ENCODE measurements at places on chromosomes 3 and 15.

DNA sequence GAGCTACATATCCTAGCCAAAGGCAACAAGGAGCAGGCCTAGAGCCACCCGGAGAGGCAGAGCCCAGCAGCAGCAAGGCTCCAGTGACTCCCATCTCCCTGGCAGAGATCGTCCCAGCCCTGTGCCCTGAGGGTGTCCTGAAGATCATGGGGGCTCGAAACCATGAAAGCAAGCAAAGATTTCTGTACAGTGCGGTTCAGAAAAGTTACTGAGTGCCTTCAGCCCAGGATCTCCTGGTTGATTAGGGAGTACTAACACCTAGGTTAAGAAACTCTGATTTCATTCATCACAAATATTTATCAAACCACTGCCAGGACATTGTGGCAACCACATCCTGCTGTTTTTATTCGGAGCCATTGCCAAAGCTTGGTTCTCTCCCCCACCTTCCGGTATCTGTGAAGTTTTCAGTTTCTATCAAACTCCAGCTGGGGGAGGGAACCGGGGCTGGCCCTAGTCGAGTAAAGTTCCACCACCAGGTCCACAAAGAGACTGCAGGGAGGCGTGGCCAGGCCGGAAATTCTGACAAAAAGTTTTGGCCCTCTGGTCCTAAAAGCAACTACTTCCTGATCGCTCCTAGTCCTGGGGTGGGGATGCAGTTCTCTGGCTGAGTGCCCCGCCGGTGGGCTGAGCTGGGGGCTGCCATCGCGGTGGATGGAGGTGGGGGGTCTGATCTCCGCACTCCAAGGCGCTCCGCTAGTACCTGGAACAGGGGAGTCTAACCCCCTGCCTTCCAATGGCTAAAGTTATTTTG, 1.2 kb downstream of the RAB43 start:
- DNase-seq = peak; percentile 89

DNA sequence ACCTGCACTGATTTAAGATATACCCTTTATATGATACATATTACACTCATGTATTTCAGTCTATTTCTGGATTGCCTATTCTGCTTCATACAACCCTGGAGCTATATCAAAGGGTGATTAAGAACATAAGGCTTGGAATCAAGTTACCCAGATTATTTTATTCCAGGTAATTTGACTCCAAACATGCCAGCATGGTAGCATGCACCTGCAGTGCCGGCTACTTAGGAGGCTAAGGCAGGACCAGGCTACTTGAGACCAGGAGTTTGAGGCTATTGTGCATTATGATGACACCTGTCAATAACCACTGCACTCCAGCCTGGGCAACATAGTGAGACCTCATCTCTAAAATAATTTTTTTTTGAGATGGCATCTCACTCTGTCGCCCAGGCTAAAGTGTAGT, 50.4 kb upstream of the NEO1 start:
- DNase-seq = no peak

GRCh38 chr3:99961756-99962515, 144.3 kb downstream of the CMSS1 start:
- no peak for DNase-seq

DNA sequence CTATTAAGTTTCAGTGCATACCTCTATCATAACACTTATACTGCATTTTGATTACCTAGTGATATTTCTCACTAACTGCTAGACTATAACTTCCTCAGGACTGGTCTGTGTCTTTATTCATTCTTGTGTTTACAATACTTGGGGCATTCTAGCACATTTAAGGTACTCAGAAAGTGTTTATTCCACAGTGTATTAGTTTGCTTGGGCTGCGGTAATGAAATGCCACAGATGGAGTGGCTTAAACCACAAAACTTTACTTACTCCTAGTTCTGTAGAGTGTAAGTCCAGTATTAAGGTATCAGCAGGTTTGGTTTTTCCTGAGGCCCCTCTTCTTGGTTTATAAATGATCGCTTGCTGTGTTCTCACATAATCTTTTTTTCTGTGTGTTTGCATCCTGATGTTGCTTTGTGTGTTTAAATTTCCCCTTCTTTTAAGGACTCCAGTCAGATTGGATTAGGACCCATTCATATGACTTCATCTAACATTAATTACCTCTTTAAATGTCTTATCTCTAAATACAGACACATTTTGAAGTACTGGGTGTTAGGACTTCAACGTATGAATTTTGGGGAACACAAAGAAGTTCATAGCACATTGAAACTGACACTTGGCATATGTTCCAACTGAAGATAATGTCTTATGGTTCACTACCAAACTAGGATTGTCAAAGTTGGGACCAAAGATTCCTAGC, 23.9 kb downstream of the RNF111 start:
- no peak for DNase-seq

- DNase-seq = no peak
Measured at GRCh38 chr15:78329625-78330024, 10.5 kb upstream of the CRABP1 start.

DNA sequence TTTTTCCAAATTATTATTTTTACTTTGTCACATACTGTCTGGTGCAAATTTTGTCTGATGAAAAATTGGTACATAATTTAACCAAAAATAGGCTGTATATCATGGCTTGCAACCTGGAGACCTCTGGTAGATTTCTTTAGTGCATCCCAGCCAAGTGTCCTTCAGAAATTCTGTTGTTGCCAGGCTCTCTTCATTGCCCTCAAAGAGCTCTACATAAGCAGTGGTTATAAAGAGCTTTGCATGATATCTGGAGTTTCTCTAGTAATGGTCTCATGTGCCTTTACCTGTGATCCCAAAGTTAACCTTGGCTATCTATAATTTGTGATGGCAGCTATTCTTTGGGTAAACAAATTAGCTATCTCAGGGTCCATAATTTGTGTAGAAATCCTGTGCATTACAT, 157.7 kb downstream of the MBNL1 start:
- no peak for DNase-seq

- no peak for DNase-seq
Measured at GRCh38 chr3:147222291-147222690, 184.1 kb downstream of the ZIC4 start.

- DNase-seq = no peak
Measured at GRCh38 chr15:84033793-84034553, 201.6 kb upstream of the GOLGA6L4 start.

DNA sequence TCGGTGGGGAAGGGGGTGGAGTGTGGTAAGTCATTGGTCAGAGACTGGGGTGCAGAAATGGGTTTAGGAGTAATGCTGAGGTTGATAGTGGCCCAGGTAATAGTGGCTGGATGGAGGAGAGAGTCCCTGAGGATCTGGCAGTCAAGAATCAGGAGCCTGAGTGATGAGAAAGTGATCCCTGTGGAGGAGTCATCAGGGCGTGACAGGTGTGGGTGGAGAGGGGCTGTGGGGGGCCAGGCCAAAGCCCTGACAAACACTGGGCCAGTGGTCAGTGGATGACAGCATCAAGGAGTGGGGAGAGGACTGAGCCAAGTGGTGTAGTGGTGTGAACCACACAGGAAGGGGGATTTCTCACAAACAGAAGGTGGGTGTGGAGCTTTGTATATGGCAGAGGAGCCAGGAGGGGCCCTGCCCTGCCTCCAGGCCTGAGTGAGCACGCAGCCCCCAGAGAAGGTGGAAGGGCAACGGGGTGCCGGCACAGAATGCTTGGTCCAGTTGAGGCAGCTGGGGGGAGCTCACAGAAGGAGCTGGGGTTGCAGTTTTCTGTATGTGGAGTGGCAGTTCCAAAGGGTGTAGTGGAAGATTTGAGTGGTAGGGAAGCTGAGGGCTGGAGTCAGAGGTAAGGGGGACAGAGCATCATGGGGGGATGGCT, 77.1 kb downstream of the SPSB4 start:
- no peak for DNase-seq

DNA sequence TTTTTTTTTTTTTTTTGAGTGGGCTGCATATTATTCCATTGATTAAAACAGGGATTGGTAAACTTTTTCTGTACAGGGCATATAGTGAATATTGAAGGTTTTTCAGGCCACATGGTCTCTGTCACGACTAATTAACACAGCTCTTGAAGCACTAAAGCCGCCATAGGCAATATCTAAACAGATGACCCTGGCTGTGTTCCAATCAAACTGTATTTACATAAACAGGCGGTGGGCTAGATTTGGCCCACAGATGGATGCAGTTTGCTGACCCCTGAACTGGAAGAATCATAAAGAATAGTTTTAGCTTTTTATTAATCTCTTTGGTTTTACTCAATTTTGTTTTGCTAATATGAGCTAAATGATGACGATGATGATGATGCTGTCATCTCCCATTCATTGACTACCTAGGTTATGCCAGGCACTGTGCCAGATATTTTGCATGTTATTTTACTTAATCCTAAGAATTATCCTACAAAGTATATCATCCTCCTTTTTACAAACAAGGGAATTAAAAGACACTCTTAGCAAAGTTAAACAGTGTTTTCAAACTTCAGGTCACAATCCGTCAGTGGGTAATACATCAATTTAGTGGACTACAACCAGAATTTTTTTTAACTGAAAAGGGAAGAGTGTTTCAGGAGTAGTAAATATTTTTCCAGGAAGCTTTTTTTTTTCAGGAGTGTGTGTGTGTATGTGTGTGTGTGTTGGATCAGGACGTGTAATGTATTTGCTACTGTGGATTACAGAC, 54.3 kb downstream of the LMCD1 start:
- DNase-seq = no peak

Data from AG10803 (cell line).